Fibroblast of skin of right quadriceps (primary cell): ENCODE measurements at places on chromosomes 5 and 9.

- DNase-seq: no peak
Measured at GRCh38 chr9:77170991-77171699, 6.2 kb upstream of the VPS13A start.

DNA sequence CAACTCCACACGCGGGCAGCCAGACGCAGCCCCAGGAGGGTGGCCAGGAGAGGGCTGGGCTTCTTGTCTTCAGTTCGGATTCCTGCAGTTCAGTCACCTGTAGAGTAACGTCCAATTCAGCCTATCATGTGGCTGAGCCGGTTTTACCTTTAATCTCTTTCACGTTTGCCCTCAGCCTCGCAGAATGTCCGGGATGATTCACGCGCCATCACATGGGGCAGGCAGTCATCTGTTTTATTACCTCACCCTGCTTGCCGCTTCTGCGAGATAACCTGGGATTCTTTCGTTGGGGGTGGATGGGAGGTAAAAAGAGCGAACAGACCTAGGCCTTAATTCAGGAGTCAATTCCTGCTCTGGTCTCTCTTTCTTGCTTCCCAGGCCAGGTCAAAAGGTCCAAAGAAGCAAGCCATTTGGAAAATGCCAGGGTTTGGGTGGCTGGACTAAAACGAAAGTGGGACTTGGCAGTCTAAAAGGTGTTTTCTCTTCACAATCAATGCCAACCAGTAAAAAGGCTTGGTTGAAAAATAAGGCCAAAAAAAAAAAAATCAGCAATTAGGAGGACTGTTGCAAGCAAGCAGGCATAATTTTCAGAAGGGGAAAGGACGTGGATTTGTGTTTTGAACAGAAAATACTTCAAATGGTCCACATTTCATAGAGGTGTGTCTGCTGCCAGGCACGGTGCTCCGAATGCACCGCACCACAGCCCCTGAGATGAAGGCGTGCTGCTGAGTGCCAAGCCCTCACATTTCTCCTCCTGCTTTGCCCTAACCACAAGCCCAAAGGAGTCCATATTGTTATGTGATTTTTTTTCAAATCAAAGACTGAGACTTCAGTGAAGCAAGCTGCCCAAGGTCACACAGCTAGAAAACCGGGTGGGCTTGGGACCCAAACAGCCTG lies 2.8 kb upstream of the WWC1 start:
- DNase-seq: no peak

DNA sequence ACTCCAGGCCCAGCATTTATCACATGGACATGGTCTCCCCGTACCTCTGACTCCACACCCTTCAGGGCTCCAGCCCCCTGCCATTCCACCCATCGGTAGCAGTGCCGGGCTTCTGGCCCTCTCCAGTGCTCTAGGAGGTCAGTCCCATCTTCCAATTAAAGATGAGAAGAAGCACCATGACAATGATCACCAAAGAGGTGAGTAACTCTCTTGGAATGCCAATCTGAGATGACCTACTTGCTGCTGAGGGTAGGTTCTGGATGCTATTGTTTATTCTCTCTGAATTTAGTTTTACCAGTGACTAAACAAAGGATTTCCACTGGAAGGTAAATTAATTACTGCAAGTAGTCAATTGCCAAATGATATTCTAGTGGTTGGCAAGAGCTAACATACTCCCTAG lies 80.8 kb downstream of the TLE4 start:
- peak; percentile 41 for DNase-seq

- no peak for DNase-seq
Measured at GRCh38 chr9:20290257-20290656, 332.0 kb downstream of the MLLT3 start.

DNA sequence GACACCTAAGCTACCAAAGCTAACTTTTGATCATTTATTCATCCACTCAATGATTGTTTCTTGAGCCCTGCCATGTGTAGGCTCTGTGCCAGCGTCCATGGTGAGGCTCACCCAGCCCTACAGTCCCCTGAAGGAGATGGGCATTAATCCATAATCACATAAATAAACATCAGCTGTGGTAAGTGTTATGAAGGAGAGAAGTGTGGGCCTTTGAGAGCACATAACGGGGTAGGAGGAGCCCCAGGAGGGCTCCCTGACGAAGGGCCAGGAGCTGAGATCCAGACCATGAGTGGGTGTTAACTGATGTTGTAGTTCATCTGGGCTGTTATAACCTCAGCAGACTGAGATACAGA lies 53.9 kb upstream of the AFAP1L1 start:
- no peak for DNase-seq

GRCh38 chr9:79352322-79352721 lies 219.4 kb upstream of the TLE4 start:
- DNase-seq: no peak

- DNase-seq: no peak
Measured at GRCh38 chr5:163447191-163447590, 9.8 kb downstream of the CCNG1 start.

DNA sequence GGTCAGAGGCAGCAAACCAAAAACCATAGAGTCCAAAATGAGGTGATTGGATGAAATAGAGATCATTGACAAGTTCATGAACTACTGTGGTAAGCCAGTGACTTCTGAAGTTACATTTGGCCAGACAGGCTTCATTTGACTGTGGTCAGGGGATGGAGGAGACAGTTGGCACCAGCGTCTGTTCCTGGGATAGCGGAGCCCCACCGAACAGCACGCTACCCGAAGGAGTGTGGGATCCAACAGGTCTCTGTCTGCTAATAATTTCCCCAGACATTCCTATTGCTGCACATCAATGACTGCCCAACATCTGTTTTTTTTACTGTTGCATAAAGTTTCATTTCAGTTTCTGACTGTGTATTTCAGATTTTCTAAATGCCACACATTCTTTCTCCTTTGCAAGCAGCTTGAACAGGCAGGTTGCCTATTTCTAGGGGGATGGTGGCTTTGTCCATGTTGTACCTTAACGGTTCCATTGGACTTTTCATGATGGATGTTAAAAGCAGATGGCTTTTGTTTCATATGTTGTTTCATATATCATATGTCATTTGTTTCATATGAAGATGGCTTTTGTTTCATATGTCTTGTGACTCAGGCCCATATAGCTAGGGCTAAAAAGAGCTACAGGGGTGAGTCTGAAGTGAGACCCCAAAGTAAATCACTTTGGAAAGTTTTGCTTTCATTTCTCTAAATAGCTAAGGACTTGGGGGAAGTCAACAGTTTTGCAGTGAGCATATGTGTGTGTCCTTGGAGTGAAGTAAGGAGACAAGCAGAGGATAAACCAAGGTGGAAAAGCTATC lies 180.8 kb downstream of the GOLPH3 start:
- peak; percentile 84 for DNase-seq

DNA sequence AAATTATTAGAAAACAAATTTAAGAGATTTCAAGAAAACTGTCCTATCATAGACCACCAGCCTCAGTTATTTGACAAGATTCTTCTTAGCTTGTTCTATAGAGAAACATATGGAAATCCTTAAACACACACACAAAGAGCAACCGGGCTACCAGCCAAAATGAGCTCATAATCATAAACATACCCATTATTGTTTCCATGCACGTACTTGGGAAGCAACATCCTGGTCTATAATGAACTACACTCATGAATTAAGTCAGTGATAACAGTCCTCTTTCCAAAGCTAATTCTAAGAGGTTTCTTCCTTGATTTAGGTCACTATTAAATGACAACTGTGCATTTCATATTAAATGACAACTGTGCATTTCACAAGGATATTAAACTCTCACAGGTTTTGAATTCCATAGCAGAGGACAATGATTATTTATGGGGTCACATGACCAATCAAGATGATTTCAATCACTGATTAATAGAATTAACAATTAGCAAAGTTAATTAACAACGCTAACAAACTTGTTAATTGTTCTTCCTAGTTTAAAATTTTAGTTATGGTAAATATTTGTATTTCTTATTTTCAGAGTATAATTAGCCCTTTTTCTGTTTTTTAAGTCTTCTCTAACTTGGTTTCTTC lies 77.0 kb downstream of the OXCT1 start:
- DNase-seq: peak; percentile 97

DNA sequence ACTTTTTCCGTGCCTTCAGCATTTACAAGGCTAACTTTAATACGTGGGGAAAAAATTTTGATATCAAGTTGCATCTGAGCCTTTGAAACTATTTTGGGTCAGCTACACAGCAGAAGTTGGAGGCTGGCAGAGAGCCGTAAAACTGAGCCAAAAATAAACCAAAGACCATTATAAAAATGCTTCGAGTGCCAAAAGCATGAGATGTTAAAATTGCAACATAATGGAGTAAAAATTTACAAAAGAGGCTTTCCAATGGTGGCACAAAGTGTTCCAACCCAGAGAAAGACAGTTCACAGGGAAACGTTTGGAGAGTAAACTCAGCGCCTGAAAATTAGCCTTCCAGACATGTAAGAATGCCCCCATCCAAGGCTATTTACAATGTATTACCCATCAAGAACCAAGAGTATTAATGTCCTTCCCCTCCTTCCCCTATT lies 190.3 kb downstream of the TLE1 start:
- DNase-seq: peak; percentile 88

DNA sequence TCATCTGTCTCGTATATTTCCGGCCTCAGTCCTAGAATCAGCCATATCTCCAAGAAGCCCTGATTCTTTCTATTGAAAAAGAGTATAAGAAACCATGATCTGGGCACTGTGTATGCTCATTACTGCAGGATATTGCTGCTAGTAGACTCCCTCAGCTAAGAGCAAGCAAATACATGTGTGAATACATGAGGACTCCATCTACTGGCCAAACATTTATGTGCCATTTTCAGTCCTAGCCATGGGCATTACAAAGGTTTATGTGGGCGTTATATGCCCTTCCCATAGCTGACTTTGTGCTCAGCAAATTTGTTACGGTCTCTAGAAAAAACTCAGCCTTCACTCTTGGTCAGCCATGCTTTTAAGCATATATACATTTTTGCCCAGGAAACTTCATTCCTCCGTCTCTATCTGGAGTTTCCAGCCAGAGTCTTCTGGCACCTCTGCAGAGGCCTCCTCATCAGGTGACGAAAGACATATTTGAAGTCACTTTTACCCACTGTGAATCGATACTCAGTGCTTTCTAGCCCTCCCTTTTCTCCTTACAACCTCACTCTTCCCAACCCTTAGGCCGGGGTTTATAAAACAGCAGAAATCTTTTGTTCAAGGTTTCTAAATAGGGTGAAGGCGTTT lies 1495.6 kb upstream of the CDH6 start:
- DNase-seq: no peak

DNA sequence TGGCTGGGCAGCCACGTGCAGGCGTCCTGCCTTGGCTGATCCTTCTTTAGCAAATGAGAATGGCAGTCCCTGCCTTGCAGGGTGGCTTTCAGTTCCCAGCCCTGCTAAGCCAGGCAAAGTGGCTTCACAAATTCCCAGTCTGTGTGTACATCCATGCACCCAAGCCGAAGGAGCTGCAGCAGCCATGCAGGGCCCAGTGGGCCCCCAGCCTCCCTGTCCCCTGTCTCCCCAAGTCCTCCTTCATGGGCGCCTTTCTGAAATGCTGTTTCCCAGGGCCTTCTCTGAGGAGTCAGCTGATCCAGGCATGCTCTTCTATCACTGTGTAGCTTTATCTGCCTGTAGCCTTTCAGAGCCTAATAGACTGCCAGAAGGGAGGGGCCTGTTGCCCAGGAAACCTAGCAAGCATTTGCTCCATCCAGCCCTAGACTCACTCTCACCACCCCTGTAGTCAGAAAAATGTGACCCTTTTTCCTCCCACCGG lies 47.4 kb upstream of the SHC3 start:
- DNase-seq: no peak

DNA sequence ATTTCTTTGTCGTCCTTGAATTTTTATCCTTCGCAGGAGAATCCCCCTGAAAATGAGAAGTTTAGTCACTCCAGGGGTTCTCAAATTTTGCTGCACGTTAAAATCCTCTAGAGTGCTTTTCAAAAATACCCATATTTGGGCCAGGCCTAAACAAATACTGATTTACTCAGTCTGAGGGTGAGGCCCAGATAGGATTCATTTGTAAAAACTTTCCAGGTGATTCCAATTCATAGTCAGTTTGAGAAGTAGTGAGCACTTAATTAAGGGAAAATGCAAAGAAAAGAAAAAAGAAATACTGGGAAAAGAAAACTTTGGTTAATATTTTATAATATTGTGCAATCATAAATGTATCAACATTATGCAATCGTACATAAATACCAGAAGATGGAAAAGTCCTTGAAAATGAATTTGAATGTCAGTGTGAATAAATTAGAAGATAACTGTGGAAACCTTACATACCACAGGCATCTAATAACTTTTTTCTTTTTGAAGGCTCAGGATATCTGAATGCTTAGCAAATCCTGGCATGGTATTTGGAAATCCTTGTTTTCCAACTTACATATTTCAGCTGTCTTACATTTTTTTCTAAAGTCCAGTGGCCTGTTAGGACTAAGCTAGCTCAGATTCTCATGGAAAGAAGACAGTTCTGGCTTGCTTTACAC lies 116.5 kb upstream of the DAPK1 start:
- peak; percentile 83 for DNase-seq

DNA sequence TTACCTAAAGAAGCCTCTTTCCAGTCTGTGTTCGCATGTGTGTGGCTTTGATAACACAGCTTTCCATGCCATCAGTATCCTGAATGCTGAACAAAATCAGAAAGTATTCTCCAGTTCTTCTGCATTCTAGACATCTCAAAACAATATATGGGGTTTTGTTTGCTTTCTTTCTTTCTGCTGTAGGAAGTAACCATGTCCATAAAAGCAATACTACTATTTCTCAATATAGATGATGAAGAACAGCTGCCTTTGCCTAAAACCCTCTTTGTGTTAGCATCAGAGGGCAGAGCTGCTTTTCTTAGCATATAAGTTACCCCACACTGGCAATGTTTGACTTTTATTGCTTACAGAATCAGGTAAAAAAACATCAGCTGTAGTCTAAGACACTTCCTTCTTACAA lies 963.6 kb downstream of the CDH12 start:
- no peak for DNase-seq

DNA sequence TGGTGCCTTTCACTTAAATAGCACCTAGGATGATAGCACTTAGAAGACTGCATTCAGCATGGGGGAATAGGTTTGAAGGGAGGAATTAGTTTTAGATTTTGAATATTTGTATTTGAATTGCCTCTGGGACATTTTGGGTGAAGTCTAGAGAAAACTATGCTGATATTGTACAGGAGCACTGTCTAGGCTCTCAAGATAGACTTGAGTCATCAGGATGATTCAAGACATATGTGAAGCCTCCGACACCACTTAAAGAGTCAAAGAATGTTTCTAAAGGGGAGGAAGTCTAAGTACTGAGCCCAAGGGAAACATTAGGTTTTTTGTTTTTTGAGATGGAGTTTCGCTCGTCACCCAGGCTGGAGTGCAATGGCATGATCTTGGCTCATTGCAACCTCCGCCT lies 63.9 kb upstream of the CCDC180 start:
- DNase-seq: peak; percentile 9
